ENCODE measurements at places on chromosomes 3 and 15.

DNA sequence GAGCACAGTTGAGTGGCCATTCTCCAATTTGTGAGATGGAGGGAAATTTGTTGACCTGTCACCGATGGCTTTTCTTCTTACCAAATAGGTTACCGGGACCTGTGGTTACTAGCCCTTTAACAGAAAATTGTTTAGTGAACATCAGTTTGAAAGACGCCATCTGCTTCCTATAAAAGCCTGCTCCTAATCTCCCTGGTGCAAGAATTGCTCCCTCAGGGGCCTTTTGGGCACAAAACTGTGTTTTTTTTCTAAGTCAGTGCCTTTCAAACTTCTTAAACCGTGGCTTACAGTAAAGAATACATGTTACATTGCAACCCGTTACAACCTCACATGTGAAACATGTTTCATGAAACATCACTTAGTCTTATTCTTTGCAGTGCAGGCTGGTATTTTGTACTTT, 15.0 kb downstream of the CACNA2D3 start:
- no peak for DNase-seq

DNA sequence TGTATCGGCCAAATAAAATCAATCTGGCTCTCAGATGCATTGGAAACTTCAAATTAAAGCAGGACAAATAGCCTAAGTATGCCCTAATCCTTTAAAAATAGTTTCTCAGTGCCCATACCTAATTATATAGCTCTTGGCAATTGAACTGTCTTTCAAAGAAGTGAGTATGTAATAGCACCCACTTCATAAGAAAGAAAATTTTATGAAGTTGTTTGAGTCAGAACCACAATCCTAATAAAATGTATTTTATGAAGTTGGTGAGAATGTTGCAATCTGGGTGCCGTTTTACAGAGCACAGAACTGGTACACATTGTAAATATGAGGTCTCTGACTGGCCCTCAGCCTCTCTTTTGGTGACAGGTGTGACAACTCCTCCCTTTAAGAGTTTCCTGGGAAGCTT, 45.4 kb downstream of the EPHB1 start:
- no peak for DNase-seq

- no peak for DNase-seq
Observed at GRCh38 chr3:183496311-183496710, 59.2 kb downstream of the KLHL6 start.

DNA sequence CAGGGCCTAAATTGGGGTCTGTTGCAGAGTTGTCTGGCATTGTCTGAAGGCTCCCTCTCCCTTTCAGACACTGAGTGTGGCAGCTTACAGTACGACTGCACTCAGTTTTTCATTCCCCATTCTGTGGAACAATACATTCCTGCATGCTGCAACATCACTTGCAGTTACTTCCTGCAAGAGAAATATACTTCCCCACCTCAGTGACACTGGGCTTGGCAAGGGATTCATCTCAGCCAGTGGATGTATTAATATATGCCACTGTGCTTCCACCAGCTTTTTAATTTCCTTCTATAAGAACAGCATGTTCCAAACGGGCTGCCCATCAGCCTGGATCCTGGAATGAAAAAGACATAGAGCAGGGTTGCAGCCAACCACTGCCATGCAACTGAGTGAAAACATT, 23.1 kb downstream of the B3GALNT1 start:
- DNase-seq = no peak

DNA sequence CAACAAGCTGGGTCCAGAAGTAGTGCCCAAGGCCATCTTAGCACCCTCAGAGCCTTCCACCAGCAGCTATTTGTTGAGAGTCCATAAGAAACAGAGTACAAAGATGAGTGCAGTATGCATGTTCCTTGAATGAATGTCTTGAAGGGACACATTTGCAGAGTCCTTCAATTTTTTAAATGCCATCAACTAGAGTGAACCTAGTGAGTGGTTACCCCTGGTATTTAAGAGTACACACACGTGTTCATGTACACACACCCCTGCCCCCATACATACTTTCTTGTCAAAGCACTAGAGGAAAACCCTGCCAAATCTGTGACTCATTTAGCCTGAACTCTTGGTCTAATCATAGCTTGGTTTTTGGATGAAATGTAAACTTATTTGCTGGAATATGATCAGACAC, 84.5 kb upstream of the GALNT15 start:
- no peak for DNase-seq

DNA sequence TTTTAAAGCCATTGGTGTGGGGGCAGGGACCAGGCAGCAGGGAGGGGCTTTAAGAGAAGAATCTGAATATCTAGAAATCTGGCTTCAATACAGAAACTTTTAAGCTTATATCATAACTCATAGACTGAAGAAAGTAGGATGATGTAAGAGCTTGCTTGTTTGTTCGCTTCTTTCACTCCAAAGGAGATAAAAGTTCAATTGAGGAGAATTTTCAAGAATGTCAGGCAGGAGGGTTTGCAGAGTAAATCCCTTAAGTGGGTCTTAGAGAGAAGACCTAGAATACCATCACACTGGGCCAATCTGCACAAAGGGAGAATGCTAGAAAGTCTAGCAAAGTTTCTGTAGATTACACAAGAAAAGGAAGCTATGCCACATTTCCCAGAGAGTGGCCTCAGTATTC, 4.1 kb upstream of the HLTF start:
- DNase-seq = no peak

DNA sequence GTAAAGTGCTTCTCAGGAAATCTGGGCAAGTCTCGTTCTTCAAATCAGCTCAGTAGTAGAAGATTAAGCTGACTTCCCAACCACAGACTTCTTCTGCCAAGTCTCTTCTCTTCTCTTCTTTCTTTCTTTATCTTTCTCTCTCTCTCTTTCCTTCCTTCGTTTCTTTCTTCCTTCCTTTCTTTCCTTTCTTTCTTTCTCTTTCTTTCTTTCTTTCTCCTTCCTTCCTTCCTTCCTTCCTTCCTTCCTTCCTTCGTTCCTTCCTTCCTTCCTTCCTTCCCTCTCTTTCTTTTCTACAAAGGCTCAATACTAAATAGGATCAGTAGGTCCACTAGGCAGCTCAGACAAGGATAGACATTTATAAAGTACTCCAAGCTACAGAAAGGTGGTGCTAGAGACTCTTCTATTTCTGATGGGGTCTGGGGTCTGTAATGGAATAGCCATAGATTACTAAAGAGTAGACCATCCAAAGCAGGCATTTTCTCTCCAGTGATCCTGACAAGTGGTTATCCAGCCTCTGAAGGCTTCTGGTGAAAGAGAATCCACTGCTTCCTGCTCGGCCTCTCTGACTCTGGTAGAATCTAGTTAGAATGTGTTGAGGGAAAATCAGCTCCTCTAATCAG, 100.8 kb downstream of the TPRG1 start:
- DNase-seq = no peak

DNA sequence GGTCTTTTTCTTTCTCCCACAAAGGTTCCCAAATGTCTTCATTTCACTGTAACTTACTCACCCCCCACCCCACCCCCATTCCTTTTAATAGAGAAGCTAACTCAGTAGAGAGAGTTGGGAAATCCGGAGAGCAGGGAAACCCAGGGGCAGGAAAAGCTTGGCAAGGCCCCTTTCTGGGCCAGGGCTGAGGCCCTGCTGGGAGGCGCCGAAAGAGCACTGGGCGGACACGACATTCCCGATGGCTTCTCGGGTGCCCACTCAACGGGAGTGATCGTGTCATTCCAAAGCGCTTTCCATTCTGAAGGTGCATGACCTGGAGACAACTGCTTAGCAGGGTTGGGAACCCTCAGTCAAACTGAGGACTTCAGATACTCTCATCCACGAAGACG, 1.6 kb upstream of the DALRD3 start:
- DNase-seq = no peak

DNA sequence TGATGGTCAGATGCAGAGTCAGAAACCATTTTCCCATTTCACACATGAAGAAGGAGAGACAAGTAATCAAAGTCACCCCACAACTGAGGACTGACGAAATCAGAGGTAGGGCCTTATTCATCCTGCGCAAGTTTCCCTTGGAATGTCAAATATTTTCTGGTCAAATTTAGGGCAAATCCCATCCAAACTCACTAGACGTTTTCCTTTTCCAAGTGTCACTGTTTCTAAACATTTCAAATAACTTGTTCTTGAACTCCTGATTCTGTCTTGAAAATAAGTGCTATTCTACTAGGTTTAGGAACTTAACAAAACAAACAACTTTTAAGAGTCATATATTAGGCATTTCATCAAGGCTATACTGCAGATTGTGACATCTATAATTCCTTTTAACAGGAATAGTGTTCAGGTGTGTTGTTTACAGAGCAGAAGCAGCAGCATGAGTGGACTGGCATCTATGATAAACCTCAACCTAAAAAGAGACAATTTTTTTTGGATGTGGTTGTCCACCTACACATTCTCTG, 40.7 kb downstream of the SUMF1 start:
- DNase-seq = no peak

DNA sequence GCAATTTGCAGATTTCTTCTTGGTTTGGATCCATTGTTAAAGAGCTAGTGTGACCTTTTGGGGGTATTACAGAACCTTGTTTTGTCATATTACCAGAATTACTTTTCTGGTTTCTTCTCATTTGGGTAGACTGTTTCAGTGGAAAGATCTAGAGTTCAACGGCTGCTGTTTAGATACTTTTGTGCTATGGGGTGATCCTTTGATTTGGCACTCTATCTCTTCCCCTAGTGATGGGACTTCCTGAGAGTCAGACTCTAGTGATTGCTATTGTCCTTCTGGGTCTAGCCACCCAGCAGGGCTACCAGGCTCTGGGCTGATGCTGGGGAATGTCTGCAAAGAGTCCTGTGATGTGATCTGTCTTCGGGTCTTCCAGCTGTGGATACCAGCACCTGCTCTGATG, 46.3 kb upstream of the GADL1 start:
- no peak for DNase-seq

DNA sequence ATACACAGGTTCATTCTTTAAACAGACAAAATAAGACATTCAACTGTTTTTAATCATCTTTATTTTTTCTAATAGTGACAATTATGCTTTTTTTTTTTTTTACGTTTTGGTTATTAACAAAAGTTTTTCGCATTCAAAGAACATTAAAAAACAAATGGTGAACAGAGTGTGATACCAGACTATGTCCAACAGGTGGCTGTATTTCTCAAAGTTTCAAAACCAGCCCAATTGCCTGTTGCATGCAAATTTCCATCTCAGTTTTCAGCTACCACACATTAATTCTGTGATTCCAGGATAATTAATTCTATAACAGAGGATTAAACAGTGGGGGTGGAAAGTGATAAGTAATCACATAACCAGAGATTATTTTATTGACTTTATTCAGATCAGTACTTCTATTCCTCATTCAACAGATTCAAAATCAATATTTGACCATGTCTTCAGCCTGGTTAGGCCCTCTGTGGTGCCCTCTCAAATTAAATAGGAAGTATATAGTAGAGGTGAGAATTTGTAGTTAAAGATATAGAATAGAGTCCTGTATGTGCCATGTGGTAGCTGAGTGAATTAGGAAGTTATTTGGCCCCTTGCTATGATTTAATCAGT, 122.2 kb upstream of the DCBLD2 start:
- no peak for DNase-seq

GRCh38 chr15:68158046-68158628, 47.0 kb downstream of the CALML4 start:
- no peak for DNase-seq

DNA sequence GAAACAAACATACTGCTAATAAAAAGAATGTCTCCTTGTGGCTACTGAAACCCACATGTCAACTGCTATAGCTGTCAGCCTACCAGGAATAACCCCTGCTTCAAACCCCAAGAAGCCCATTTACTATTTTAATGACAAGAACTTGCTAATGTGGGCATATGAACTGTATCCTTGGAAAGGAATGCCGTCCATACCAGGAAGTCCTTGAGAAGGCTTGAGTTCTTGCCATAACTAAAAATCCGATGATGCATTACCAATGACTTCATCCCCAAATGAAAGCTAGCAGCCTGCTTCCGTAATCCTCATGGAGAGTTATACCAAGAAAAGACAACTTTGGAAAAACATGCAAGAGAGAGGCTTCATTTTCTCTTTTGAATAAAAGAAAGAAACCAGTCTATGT, 34.8 kb downstream of the MINDY4B start:
- no peak for DNase-seq

- DNase-seq = no peak
Observed at GRCh38 chr3:56342475-56342874, 125.8 kb downstream of the ERC2 start.

- DNase-seq = no peak
Observed at GRCh38 chr3:157145606-157146322, 14.2 kb downstream of the CCNL1 start.

- no peak for DNase-seq
Observed at GRCh38 chr3:41102053-41102556, 97.2 kb upstream of the CTNNB1 start.

DNA sequence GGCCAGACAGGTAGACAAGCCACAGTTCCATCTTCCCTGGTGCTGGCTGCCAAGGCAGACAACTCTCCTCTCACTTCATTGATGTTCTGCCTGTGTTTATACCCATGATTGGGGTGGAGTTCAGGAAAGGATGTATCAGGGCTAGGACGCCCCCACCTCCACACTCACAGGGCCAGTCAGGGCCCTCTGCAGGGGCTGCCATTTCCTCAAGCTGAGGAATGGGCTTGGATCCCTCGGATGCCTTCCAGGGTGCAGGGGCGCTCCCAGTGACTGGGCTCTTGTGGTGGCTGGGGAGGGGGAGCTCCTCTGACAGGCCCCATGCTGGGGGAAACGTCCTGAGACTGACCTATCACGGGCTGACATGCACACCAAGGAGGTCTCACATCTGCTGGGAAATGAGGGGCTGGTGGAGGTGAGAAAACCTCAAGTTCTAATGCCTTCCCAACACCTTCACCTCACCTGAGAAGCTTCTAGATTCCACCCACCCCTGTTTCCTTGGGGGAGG, 31.4 kb downstream of the SEMA7A start:
- no peak for DNase-seq

GRCh38 chr3:187288131-187288854, 3.2 kb downstream of the MASP1 start:
- no peak for DNase-seq

DNA sequence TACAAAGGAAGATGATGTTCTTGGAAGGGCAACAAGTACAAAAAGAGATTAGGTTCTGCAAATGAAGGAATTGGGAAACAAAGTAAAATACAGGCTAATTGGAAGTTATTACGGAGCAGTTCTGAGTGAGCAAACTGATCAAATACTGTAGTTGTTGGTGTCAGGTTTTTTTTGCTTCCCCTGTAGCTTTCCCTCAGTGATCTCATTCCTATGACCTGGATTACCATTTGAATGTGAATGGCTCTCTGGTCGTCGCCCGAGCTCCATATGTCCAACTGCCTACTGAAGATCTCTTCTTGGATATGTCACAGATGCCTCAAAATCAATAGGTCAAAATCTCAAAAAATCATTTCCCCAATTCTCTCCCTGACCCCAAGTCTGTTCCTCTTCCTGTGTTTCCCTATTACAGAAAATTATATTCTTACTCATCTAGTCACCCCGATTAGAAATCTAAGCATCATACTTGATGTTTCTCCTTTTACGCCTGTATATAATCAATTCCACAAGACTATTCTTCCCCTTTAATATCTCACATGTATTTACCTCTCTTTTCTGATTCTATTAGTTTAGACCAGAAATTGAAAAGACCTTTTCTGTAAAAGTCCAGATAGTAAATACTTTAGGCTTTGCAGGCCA, 29.0 kb downstream of the GOLM2 start:
- no peak for DNase-seq

All from effector memory CD8-positive, alpha-beta T cell (primary cell).